Stimulated activated naive CD4-positive, alpha-beta T cell treated with Interleukin-2 at 50 U/mL for 16 hours (primary cell): ENCODE measurements at places on chromosomes 2 and 18.

GRCh38 chr2:231800493-231801091 is 14.3 kb downstream of the COPS7B start:
- peak; percentile 37 for DNase-seq

DNA sequence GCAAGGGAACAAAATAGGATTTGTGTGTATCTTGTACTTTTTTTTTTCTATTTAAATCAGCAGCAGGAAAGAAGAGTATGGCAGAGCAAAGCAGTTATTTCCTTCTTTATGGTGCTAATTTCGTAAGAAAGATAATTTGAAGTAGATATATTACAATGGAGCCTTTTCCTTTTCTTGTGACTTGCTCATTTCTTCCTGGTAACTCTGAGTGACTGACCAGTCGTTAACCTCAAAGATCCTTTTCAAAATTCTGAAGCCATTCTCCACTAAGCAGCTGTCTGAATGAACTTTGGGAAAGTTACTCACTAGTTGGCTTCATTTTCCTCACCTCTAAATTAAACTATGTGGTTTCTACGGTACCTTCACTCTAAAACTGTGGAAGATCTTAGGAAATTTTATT is 24.6 kb downstream of the AFTPH start:
- DNase-seq, result no peak

DNA sequence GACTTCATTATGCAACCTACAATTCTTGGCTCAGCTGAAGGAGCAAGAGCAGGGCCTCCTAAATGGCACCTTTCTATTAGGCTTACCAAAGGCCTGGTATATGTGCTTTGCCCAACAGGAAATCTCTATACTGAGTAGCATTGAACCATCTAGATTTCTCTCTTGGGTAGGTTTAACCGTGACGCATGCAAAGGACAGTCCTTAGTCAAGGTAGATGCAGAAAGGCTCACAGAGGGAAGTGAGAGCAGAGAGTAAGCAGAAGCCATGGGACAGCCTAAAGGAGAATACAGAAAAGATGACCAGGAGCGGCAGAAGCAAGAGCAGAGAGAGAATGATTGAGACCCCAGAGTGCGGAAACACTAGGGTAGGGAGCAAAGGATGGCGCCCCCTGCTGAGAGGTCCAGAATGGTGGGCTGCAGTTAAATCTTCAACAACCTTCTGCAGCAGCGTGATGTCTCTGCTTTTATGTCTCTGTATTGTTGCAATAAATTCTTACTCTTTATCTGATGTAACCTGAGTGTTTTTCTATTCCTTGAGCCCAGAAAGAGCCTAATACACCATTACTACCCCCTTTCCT is 4.7 kb upstream of the OSBPL1A start:
- no peak for DNase-seq

DNA sequence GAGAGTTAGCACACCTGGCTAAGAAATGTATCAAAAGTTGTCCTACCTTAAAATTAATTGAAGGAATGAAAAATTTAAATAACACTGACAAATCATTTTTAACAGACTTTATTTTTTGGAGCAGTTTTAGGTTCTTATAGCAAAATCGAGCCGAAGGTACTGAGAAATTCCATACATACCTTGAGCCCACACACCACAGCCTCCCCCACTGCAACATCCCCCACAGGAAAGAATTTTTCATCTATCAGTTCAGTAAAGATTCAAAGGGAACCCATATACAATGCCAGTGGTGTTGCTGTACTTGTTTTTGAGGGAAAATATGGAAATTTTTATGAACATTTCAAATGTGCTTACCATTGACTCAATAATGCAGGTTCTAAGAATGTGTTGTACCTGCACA is 169.8 kb upstream of the HS6ST1 start:
- DNase-seq, result no peak

DNA sequence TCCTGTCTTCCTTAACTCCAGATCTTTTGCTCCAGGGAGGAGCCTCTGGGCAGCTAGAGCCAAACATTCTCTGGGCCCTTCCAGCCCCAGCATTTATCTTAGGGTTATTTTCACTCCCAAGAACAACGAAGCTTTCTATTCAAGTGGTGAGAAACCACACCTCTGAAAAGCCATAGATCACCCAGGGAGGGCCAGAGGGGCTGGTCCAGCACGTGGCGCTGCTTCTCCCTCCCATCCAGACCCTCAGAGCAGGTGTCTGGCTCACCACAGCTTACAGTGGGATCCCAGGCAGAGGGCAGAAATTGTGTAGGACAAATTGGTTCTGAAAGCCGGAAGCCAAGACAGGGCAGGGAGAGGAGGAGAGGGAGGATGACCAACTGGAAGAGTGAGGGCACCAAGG is 74.0 kb upstream of the PKDCC start:
- DNase-seq, result no peak

DNA sequence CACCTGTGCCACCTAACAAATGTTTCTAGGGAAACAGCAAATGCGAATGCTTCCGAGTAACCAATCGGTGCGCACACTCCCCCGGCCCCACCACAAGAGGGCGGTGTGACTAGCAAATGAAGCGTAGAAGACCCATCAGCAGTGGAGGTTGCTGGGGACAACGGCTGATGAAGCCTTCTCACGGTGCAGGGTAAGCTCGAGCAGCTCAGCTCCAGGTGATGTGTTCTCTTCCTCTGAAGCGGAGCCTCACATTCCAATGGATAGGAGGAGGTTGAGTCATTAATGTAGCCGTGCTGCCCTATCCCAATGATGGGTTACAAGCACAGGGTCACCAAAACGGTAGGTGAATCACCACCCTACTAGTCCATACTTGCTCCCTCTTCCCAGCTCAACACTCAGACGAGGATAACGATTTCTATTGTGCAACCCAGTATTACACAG is 127.6 kb upstream of the TWIST2 start:
- DNase-seq, result peak; percentile 22

- DNase-seq, result no peak
Observed at GRCh38 chr2:118055512-118056164, 32.6 kb upstream of the INSIG2 start.

DNA sequence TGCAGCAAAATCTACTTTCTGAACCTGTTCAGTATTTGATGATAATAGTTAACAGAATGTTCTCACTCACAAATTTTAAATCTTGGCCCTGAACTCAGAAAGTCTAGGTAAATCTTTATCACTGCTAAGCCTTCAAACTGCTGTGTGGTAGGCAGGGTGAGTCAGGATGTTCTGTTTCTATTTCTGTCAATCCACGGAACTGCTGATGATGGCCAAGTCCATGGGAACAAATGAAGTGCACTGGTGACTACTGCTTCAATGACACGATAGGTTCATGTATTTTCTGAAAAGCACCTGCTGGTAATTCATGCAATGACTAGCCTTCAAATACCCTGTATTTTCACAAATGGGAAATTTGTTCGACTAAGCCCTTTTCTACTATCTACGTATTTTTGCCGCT is 14.2 kb downstream of the NIFK start:
- DNase-seq, result no peak

DNA sequence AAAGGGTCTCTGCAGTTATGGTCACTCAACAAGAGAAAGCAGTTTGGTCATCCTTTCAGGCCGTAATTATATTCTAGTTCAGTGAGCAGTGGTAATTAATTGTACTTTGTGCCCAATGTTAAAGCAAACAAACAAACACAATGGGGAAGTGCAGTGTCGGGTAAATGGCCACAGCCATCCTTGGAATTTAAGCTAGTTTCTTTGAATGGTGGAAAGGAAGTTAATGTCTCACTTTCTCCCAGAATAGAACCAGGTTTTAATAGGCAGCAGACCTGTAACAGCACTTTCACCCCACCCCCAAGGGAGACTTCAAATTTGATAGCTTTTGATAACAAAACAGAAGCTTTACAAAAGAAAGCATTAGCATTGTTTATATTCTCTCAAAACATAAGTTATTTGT is 20.0 kb upstream of the ITGAV start:
- DNase-seq, result no peak

- DNase-seq, result no peak
Observed at GRCh38 chr2:39107724-39108273, 13.1 kb downstream of the SOS1 start.

GRCh38 chr18:78777992-78778391 is 201.6 kb upstream of the SALL3 start:
- no peak for DNase-seq

- no peak for DNase-seq
Observed at GRCh38 chr2:131724019-131724418, 196.3 kb downstream of the CCDC74A start.

GRCh38 chr2:202290970-202291369 is 25.4 kb downstream of the NOP58 start:
- no peak for DNase-seq

DNA sequence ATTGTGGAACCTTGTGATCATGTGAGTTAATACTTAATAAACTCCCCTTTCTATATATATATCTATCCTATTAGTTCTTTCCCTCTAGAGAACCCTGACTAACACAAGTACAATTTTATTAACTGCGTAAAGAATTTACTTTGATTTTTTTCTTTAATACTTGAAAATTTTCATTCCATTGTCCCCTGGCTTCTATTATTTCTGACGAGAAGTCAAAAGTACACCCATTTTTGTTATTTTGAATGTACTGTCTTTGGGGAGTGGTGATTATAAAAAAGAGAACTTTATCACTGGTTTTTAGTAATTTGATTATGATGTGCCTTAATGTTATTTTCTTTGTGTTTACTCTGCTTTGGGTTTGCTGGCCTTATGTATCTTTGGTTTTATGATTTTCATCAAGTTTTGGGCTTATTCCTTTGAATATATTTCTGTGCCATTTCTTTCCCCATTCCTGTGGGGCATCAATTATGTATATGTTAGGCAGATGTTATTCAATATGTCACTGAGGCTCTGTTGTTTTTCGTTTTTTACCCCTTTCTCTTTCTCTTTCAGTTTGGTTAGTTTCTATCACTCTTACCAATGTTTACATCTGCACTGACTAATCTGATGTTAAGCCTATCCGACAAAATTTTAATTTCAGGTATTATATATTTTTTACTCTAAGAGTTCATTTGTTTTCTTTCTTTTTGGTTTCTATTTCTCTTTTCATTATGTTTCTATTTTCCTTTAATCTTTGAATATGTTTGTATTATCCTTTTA is 271.4 kb downstream of the CAMKMT start:
- DNase-seq, result no peak
